GM12864 (cell line): ENCODE measurements at places on chromosomes 13 and 19.

DNA sequence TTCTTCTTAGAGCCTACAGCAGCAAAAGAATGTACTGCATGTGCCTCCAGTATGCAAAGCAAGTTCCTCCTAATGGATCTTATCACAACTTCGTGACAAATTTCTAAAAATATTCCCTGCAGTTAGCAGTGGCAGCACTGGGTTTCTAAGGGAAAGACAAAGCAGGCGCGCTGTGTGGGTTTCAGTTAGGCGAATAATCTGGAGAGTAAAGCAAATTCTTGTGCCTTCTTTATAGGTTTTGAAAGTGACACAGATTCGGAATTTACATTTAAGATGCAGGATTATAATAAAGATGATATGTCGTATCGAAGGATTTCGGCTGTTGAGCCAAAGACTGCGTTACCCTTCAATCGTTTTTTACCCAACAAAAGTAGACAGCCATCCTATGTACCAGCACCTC, 167.9 kb downstream of the LMO7 start:
- DNase-seq: no peak

DNA sequence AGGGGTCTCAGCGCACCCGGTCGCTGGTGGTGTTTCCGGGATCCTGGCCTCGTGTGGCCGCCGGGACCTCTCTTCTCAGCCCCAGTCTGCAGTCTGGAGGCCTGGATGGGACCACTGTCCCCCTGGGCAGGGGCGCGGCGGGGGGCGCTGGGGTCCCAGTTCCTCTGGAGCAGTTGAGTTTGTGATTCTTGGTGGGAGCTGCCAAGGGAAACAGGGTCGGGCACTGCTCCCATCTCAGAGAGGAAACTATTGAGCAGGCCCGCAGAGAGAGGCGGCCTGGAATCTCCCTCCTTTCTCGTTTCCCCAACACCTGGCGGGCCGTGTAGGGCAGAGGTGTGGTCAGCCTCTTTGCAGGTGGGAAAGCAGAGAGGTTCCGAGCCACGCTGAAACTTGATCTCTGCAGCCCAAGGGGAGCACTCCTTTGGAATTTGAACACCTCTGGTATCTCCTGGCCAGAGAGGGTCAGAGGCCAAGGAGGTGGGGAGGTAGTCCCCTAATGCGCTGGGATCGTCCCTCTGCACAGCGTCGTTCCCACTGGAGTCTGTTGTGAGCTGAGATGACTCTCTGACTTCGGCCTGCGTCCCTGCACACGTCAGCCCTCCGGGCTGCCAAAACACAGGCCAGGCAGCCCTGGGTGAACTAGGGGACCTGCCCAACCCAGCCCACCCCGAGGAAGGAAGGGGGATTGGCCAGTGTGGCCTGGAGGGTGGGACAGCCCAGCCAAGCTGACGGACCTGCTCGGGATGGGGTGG, 741 bp downstream of the PLEKHF1 start:
- DNase-seq: no peak

- DNase-seq: peak; percentile 31
Measured at GRCh38 chr13:41812851-41813250, 148.1 kb downstream of the VWA8 start.

- DNase-seq: no peak
Measured at GRCh38 chr13:113458253-113459065, 5.2 kb upstream of the ADPRHL1 start.

DNA sequence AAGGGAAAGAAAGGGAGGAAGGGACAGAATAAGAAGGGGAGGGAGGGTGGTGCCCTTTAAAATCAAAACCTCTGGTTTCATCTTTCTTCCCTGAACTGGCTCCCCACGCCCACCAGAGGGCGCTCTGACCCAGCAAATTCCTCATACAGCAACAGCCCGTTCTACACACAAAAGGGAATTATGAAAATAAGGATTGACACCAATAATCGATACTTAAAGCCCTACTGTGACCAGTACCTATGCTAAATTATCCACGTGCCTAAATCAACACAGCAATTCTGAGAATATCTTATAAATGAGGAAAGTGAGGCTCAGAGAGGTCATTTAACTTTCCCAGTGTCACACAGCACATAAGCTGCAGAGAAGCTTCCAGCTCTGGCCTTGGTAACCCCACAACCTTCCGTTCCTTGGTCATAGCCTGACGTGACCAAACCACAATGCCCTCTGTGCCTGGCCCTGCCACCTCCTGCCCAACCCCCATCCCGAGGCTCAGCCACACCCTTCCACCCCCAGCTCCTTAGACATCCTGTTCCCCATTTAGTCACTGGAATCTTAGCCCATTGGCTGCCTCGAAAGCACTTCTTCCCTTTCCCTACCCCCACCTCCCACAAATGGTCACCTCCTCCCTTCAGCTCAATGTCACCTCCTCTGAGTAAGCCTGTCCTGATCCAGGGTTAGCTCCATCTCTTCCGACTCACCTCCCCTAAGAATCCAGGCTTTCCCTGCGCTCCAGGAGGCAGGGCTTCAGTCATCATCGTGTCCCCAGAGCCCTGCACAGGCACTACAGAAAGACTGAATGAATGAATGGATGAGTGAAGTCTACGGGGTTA, 34.2 kb upstream of the PNMA8B start:
- DNase-seq: no peak

GRCh38 chr13:80399340-80400163, 58.6 kb upstream of the SPRY2 start:
- DNase-seq: no peak

DNA sequence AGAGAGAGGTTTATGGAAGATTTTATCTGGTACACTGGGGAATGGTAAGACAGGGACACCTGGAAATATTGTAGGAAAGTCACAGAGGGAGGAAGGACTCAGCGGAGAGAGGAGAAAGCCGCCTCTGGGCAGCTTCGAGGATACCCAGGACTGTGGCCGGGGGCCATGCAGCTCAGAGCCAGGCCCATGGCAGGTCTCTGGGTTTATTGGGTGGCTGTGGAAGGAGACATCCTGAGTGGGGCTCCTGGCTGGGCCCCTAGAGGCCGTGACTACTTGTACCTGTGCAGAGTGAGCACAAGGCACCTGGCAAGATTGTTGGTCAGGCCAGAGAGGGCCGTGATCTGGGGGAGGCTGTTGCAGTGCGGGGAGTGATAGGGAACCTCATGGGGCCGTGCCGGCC, 3.4 kb downstream of the DAZAP1 start:
- no peak for DNase-seq

- DNase-seq: no peak
Measured at GRCh38 chr19:42469311-42470235, 26.8 kb upstream of the CXCL17 start.

DNA sequence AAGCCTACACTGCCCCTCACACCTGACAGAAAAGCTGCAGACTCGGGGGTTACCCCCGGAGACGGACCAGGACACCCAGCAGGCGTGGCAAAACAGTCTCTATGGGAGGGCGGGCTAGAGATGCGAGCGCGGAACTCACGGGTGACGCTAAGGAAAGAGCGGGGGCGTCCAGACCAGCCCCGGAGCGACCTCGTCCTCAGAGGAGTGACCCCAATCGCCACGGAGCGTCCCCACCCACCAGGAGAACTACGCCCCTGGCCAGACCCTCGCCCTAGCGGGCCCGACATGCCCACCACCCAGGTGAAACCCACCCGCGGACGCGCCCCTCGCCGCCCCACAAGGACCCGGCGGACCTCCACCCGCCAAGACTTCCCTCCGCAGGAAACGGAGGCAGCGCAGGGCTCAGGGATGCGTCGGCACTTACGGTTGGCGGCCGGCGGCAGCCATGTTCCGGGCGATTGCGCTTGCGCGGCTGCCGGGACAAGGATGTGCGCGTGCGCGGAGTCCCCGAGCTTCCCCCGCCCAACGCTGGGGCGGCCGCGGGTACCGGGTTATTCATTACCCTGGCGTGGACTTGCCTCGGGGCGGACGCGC, at the start of gene ZNF329:
Gene ZNF329, minus strand, starts transcription at position 462 of the 594 bp plus-strand sequence. CDS start 21,286 bp downstream, outside the sequence.
- peak; percentile 53 for DNase-seq

GRCh38 chr13:67950603-67951002, 720.5 kb upstream of the PCDH9 start:
- DNase-seq: no peak

- no peak for DNase-seq
Measured at GRCh38 chr13:35472323-35472881, 4.1 kb downstream of the MAB21L1 start.

DNA sequence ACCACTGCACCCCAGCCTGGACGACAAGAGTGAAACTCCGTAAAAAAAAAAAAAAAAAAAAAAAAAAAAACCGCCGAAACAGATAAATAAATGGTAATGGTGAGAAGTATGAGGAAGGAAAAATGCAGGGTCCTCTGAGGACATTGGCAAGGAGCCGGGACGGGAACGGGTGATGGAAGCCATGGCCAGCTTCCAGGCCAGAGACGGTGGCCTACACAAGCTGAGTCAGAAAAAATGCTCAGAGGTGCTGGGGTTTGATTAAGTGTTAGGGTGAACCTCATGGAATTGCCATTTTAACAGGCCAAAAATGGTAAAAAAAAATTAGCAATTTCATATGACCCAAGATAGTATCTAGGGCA, 866 bp upstream of the ZSWIM4 start:
- DNase-seq: no peak

GRCh38 chr13:76696370-76696769, 189.8 kb downstream of the KCTD12 start:
- DNase-seq: no peak

- DNase-seq: no peak
Measured at GRCh38 chr19:29324291-29324680, 111.3 kb upstream of the UQCRFS1 start.

GRCh38 chr13:40534456-40534855, 132.0 kb downstream of the FOXO1 start:
- no peak for DNase-seq

- DNase-seq: peak; percentile 84
Measured at GRCh38 chr19:42129399-42130253, 2.6 kb downstream of the POU2F2 start.

- DNase-seq: no peak
Measured at GRCh38 chr13:40662866-40663265, 3.6 kb downstream of the FOXO1 start.

DNA sequence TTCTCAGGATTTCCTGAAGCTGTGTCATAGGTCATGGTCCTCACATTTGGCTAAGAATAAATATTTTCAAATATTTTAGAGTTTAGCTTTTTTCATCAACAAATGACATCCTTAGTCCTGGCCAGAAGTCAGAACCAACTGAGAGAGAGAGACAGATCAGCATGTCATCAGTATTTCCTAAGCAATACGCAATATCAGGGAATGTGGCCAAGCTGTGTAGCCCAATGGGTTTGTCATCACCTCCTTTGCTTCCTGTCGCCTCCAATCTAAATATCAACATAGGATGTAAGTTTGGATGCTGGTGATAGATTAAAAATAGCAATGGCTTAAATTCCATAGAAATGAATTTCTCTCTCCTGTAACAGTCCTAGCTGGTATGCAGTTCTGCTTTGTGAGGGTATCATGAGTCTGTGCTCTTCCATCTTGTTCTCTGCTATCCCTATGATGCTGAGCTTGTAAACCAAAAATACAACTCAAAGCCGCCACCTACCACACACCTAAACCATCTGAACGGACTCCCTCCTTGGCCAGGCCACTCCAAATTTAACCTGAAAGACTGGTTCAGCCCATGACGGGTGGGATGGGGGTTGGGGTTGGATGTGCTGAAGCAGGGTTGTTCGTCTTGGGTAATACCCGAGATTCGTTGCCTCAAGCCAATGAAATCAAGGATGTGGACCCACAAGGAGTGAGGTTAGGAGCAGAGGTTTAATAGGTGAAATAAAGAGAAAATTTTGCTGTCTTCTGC, 10.0 kb upstream of the IGSF23 start:
- DNase-seq: no peak

- no peak for DNase-seq
Measured at GRCh38 chr13:24842549-24843274, 78.7 kb downstream of the RNF17 start.

DNA sequence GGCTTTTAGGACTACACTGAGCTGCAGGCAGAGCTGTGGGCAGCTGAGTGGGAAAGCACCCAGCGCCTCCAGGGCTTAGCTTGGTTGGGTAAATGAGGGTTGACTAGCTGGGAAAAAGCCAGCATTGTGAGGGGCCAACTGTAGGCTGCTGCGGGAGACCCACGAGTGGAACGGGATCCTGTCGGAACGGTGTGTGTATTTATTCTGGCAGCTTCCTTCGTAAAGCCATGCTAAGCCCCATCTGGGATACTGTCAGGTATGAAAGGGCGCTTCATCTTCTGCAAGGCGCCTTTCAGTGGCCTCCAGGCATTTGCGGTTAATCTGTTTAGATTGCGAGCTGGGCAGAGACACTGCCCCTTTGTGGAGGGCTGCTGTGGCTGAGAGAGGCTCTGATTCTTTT, 39.5 kb upstream of the CNMD start:
- no peak for DNase-seq

GRCh38 chr13:98828614-98829013, 76.1 kb upstream of the SLC15A1 start:
- no peak for DNase-seq

DNA sequence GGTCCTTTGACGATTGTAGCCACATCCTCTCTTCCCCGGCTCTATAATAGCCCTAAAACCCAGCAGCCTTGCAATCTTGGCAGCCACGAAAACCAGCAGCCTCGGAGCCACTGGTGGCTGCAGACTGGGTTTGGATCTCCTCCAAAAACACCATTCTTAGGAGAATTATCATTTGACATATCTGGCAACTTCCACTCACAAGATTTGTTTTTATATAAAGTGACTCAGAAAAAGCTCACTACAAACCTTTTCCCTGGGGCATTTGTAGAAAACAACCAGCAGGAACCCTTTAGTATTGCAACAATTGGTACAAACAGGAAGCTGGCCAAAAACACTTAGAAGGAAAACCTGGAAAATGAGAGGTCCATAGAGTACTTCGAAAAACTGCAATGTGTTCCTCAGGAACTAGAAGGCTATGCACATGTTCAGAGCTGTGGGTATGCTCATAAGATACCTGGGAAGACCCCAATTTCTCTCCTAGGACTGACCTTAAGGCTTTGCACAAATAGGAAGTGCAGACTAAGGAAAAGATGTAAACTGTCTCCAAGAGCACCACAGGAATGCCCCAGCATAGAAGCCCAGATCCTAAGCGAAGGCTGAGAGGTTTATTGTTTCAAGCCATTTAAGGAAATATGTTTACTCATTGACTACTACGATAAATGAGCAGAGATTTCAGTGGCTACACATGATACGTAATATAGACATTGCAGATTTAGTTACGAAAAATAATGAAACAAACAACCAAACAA, 71.2 kb downstream of the MYO16 start:
- DNase-seq: no peak

DNA sequence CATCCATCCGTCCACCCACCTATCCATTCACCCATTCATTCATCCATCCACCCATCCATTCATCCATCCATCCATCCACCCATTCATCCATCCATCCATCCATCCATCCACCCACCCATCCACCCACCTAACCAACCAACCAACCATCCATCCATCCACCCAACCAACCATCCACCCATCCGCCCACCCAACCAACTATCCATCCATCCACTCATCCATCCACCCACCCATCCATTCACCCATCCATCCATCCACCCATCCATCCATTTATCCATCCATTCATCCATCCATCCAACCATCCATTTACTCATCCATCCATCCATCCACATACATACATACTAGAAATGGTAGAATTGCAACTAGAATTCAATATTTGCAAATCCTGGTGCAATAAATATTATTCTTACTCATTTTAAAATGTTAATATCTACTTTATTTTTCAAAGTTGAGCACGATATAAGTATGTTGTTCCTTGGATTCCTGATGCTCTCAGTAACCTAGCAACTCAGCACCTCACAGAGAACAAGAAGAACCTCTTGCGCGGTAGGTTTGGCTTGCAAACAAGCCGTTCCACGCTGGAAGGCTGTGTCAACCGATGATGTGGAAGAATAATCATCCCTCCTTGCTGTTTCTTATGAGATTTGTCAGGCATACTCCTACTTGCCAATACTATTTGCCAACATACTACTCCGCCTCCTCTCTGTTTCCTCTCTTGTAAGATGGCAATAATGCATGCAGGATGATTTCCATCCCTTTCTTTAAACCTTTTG, 111.7 kb downstream of the GNG7 start:
- no peak for DNase-seq

GRCh38 chr13:45718992-45719391, 16.9 kb downstream of the CBY2 start:
- DNase-seq: no peak
